ENCODE measurements at places on chromosomes 1 and 21.

- no peak for DNase-seq
Observed at GRCh38 chr1:203361945-203362719, 11.2 kb upstream of the FMOD start.

GRCh38 chr1:4974981-4975685, 320.7 kb downstream of the AJAP1 start:
- DNase-seq: no peak

GRCh38 chr1:185860311-185860710, 126.1 kb downstream of the HMCN1 start:
- no peak for DNase-seq

GRCh38 chr1:228652116-228652515, 83.2 kb upstream of the RHOU start:
- no peak for DNase-seq

GRCh38 chr1:166701603-166702100, 137.6 kb upstream of the POGK start:
- no peak for DNase-seq

GRCh38 chr1:110441888-110442287, 9.1 kb upstream of the PROK1 start:
- no peak for DNase-seq

- no peak for DNase-seq
Observed at GRCh38 chr1:225655509-225656258, 2.8 kb upstream of the ENAH start.

DNA sequence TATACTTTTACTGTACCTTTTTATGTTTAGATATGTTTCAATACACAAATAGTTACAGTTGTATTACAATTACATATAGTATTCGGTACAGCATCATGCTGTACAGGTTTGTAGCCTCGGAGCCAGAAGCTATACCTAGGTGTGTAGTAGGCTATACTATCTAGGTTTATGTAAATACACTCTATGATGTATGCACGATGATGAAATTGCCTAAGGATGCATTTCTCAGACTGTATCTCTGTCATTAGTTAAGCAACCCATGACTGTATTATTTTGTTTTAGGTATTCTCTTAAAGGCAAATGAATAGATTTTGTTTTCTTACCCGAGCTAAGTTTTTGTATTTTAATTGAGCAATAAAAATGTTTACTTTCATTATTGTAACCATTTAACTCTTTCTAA, 56.4 kb downstream of the SPATA17 start:
- DNase-seq: no peak

DNA sequence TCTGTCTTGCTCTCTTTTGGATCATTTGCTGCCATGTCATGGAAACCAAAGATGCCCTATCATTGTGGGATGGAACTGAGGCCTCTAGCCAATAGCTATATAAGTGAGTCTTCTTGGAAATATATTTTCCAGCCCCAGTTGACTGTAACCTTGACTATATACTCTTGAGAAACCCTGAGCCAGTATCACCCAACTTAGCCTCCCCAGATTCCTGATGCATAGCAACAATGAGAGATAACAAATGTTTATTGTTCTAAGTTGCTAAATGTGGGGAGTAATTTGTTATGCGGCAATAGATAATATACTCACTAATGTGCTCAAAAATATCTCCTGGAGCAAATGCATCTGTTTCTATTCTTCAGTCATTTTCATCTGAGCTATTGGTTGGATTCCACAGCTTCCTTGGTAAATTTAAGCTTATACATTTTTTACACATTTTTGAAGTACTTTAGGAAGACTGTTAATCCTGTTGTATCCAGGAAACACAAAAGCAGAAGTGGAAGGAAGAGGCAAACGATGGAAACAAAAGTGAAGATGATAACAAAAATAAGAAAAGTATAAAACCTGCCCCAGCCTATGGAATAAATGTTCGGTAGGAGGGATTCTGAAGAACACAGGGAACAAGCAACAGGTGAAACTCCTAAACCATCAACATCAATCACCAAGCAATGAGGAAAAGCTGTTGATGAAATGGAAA, 6.3 kb upstream of the SRRM1 start:
- no peak for DNase-seq
